ENCODE measurements at places on chromosomes 2 and 18. TPM values are rescaled to one million over a fixed set of nuclear protein-coding genes. Genes with fewer than 3 reads are reported as not detected.

The OBSL1 gene
- total RNA-seq = 22.3 TPM

The IL36RN gene
- 0.13 TPM for total RNA-seq

The DNER gene
- 9.1 TPM for total RNA-seq

The SMYD1 gene
- not detected for total RNA-seq

The KIAA2012 gene
- not detected for total RNA-seq

The GLI2 gene
- 30.4 TPM for total RNA-seq

The HSBP1L1 gene
- 9.4 TPM for total RNA-seq

The SOCS6 gene
- 37.4 TPM for total RNA-seq

The DLX1 gene
- total RNA-seq = 3.9 TPM
